ENCODE measurements at places on chromosomes 11 and 22.

DNA sequence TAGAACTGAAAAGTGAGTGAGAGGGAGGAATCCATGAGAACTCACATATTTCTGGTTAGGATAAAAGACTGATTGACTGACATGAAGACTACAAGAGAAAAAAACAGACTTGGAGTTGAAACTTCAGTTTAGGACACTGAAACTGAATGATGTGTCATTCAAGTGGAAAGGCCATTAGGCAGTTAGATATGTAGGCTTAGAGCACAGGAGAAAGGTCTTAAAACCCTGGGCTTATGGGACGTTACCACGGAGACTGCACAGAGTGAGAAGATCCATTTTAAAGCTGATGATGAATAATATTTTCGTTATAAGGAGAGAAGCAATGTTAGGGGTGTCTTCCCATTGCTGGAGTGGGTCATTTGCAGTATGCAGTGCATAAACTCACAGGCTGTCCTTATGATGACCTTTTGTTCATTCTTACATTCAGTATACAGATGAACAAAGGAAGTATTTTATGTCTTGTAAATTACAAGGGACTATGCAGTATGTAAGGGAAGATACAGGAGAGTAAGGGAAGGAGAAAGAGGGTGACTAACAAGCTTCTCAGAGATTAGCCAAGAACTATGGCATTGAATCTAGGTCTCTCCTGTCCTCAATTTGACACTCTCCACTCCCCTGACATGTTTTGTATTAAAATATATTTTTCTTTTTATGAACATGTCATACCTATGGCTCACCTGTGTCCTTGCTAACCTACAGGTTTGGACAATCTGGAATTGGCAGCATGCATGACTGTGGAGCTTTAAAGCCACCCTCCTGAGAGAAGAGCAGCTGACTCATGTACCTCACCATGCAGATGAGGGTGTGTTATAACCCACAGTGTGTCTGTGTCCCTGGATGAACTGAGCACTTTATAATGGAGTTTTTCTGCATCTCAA is 63.7 kb downstream of the MAML2 start:
- no peak for DNase-seq

- DNase-seq = no peak
Measured at GRCh38 chr22:44677871-44678555, 24.0 kb upstream of the PRR5 start.

- DNase-seq = no peak
Measured at GRCh38 chr22:26068571-26068970, 100.7 kb upstream of the SEZ6L start.

DNA sequence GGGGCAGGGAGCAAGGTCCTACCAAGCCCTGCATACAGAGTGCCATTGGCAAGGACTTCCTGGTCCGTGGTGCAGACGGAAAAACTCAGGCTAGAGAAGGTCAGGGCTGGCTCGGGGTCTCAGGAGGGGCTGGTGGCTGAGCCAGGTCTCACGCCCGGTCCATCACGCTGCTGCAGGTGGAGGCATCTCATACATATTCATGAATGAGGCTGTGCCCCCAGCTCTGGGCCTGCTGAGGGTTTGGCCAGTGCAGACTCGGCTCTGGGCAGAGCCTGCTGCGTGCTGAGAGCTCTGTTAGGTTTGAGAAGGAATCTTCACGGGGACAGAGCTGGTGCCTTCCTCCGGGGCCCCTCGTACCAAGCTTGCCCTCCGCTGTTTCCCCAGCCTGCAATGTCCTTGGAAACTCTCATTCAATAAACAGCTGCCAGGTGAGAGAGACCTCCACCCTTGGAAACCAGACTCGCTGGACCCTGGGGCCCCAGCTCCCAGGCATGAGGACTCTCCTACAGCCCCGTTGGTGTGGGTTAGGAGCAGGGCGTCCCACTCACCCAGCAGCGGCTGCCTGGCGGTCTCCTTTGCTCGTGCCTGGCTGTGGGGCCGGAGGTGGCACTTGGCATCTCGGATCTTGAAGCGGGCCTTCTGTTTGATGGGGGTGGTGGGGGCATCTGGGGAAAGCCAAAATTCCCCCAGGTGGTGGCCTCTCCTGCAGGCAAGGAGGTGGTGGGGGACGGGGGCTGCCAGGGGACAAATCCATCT is 33.9 kb upstream of the TTLL12 start:
- DNase-seq = no peak

DNA sequence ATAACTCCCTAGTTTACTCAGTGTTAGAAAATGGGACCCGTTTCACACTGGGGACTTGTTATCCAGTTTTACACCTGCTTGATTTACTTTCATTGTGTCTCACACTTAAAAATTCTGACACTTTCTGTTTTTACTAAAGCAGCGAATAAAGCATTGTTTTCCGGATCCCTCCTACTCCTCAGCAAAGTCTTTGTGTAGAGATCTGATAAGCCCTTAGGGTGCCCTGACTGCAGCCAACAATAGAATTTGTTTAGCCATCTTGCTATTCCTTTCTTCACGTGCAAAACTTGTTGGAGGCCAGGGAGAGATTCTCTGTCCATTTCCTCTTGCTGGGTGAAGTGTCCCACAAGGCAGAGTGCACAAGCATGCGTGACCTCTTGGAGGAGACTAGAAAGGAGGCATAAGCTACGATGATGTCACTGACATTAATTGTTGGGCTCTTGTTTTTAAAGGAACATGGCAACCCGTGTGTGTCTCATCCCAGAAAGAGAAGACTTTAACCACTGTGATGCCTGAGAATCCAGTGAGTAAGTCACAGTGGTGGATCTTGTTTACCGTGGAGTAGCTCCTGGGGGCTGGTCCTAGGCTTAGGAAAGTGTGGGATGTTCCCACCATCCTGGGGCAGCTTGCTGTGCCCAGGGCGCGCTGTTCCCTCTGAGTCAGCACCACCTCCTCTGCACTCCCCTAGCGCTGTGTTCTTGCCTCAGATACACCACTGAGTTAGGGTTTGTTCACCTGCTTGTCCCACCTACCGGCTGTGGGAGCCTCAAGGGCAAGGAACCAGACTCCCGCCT is 27.7 kb downstream of the MICAL2 start:
- DNase-seq = peak; percentile 21

DNA sequence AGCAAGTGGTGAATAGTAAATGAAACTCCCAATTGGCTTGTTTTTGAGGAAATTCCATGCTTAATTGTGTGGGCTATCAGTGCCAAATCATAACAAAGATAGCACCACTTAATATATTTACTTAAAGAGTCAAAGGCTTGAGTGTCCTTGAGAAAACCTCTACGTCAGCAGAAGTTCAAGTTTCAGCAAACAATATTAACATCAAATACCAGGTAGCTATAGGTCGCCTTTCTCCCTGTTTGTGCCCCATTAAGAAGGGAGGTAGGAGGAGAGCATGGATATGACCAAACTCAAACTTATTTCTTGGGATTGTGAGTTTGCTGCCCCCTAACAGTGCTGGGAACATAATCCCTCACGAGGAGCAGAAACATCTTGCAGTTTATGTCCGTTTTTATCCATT is 105.6 kb upstream of the SYN3 start:
- no peak for DNase-seq

DNA sequence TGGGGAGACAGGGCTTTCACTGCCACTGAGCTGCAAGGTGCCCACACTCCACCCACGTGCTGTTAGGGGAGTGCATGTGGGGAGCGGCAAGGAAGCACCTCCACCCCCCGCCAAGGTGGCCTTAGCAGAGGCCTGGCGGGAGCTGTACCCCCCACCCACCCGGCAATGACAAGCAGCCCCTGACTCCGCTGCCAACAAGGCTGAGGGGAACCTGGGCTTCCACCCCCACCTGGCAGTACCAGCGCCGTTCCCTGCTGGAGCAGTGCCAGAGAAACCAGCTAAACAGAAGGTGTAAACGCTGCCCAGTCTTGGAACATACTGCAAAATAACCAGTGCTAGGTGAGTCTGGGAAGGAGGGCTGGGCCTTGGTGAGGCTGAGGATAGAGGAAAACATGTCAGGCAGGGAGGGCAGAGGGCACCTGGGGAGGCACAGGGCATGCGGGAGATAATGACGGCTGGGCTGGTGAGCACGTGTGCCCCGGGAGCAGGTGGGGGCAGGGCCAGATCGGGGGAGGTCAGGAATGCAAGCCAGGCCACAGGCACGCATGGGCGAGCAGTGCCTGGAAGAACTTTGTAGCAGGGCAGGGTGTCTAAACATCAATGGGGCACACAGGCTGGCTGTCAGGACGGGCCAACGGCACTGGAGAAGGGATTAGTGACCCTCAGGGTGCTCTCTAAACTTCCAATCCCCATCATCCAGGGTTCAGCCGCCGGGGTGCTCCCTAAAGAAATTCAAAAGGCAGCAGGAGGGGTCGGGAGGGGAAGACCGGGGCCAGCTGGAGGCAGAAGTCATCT is 6.6 kb downstream of the CERK start:
- no peak for DNase-seq

DNA sequence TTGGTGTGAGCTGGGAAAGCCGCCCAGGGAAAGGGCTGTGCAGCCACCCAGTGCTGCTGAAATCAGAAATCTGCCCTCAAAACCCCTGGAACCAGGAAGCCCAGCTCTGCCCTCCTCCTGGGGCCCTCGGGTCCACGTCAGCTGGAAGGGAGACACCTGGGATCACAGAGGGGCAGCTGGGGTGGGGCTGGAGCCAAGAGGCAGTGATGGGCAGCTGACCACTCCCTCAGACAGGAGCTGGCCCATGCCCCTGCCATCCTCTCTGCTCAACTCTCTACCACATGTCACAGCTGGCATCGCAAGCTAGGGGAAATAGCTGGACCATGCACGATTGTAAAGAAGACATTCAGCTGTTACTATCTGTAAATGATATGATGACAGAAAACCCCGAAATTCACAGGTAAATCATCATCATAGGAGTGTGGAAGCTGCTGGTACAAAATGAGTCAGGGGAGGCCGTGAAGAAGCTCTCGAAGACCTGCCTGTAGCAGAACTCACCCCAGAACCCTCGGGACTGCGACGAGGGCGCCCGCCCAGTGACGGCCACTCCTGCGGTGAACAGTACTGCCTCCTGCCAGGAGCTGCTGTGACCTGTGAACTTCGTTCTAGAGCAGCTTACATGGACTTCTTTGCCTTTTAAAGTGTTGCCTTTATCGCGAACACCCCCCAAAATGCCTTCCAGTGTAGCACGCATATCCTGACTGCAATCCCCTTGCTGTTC is 55.9 kb downstream of the CERK start:
- no peak for DNase-seq

DNA sequence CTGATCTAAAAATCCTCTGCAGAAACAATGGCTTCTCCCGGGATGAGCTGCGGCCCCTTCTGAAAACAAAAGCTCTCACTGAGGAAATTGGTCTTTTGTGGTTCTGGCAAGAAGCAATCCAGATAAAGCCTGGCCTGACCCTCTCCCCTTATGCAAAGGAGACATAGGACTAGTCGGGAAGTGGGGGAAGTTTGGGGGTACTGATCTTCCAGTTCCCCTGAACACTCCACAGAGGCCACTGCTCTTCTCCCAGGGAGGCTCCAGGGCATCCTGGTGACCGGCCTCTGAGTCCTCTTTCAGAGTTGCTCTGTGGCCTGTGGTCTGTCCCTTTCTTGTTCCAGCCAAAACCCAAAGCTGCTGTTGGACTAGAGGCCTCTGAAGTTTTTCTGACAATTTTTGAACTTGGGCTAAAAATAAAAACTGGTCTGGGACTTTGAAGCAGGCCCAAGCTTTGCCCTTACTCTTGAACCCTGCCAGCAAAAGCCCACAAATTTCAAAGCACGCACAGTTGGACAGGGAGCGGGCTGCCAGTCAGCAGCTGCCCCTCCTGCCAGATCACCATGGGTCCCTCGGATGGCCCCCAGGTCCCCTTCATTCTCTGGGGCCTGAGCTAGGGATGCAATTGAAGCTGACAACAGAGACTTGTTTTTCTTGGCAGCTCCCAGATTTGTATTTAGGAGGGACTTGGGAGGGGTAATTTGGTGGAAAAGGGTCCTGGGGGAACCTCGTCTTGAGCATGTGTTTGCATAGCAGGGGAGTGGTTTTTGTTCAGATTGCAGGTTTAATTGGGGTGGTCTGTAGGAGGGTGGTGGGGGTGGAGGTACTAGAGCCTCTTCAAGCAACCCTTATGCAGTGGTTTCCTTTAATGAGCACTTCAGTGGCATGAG is 381.6 kb upstream of the CADM1 start:
- no peak for DNase-seq

DNA sequence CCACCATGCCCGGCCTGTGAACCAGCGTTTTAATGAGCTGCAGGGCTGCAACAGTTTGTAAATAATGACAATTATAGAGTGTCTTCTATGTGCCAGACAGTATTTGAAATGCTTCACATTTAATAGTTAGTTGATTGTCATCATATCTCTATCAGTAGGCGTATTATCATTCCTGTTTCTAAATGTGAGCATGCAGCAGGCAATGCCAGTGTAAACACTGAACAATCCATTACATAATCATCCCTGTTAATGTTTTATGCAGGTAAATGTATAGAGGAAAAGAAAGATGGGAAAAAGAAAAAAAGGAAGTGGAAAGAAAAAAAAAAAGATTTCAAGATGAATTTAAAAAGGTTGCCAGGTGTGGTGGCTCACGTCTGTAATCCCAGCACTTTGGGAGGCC is 52.3 kb downstream of the ZBTB44 start:
- no peak for DNase-seq

- DNase-seq = peak; percentile 19
Measured at GRCh38 chr11:109733245-109733644, 311.3 kb downstream of the C11orf87 start.

DNA sequence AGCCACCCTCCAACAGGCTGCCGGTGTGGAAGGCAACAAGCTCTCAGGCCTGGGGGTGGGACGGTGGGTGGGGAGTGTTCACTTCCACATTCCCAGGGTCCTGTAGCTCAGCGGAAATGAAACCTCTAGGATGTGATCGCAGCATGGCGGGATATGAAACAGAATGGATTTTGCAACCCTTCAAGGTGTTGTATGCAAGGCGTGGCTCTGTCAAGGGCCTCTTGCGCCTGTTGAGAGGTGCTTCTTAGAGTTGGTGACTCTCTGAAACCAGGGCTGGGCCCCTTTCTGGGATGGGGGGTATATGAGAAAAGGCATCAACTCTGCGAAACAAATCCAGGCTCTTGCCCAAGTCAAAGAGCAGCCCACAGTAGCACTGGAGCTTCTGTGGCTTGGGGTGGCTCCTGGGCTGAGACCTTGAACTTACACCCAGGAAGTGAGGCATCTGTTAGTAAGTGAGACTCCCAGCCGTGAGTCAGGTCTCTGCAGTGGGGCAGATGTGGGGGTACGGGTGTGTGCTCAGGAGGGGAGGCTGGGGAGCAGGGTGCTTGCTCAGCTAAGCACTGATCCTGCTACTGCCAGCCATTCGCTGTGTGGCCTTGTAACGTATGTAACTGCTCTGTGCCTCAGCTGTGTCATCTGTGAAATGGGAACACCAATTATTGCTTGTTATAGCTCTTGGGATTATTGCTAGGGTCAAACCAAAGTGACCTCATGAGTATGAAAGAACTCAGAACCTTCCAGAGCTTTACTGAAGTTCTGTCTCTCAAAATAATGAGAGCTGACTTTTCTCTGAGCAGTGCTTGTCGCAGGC is 28.3 kb downstream of the NECTIN1 start:
- peak; percentile 72 for DNase-seq
